ENCODE measurements at places on chromosomes 4 and X.
A peak's percentile ranks its signal among the peaks of the same experiment; 100 is the strongest.

DNA sequence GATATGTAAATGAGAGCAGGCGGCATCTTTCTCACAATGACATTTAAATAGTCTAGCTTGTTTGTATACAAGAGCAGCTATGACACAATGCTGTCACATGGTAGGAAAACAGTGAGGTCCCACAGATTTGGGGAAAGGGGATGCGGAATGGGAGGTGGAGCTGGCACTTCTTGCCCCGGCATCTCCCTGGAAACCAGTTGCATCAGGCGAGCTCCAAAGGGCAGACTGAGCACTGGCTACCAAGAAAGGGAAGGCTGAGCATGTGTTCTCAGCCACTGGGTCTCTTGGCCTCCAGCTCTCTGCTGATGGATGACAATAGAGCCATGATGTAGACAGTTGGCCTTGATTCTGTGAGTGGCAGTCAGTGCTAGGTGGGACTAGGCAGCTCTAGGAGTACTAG, 109.0 kb downstream of the UCHL1 start:
- ATAC-seq, result no peak

DNA sequence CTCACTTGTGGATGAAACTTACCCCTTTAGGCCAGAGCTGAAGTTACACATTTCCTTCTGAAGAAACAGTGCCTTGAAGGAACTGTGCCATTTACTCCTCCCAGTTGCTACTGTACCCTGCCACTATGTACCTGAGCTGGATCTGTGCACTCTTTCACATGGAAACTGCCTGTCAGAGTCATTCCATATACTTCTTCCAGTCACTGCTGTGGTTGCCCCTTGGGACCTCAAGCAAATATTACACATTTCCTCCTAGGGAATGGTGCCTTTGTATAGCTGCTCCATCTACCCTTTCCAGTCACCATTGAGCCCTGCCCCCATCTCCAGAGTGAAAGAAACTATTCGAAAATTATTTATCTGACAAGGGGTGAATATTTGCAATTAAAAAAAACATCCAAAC, 1328.3 kb downstream of the TECRL start:
- no peak for ATAC-seq

- ATAC-seq, result no peak
These were observed 41.6 kb downstream of the TRPC5OS start for GRCh38 chrX:111917591-111917990.

GRCh38 chrX:121389976-121390714, 342.7 kb downstream of the GLUD2 start:
- ATAC-seq, result no peak

GRCh38 chrX:55907968-55908607, 190.5 kb downstream of the RRAGB start:
- ATAC-seq, result peak; percentile 72

- no peak for ATAC-seq
These were observed 836 bp upstream of the PSAPL1 start for GRCh38 chr4:7435471-7436061.

- ATAC-seq, result no peak
These were observed 121.3 kb downstream of the PRDM5 start for GRCh38 chr4:120801137-120801758.

DNA sequence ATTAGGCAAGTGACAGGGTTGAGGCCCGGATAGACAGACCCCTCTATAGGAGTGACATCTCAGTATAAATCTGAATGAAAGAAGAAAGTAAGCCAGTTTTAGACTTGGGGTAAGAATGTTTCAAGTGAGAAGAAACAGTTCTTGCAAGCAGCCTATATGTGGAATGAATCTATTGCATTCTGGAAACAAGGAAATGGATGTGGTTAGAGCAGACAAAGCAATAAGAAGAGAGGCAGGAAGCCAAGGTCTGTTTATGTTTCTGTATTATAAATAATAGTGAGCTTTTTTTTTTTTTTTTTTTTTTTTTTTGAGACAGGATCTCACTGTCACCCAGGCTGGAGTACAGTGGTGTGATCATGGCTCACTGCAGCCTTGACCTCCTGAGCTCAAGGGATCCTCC, 255.8 kb downstream of the UNC5C start:
- ATAC-seq, result no peak

DNA sequence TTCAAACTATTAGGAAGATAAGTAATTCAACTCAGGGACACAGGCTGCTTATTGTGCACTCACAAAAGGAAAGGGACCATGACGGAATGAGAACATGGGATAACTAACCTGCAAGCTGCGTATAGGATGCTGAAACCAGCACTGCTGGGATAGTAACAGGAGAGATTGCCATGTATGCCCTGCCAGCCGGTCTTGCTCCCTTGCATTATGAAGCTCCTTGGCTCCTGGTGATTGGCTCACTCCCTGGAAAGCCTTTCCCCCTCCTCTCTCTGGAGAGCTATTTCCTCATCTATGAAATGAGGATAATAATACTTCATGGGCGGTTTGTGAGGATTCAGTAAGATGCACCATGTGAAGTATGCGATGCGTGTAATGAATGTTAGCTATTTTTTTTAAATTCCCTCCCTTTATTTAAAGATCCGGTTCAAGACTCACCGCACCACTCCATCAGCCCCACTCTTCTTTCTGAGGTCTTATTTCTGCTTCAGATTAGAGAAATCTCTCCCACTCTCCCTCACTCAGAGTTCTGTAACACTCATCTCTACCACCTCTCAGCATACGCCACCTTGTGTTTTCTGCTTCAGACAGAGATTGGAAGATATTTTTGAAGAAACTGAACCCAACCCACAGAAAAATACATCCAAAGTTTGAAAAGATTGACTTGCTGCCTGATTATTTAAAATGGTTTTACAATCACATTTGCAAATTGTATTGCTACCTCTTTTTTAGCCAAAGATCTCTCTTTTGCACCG, 18.4 kb downstream of the MSMO1 start:
- ATAC-seq, result no peak

DNA sequence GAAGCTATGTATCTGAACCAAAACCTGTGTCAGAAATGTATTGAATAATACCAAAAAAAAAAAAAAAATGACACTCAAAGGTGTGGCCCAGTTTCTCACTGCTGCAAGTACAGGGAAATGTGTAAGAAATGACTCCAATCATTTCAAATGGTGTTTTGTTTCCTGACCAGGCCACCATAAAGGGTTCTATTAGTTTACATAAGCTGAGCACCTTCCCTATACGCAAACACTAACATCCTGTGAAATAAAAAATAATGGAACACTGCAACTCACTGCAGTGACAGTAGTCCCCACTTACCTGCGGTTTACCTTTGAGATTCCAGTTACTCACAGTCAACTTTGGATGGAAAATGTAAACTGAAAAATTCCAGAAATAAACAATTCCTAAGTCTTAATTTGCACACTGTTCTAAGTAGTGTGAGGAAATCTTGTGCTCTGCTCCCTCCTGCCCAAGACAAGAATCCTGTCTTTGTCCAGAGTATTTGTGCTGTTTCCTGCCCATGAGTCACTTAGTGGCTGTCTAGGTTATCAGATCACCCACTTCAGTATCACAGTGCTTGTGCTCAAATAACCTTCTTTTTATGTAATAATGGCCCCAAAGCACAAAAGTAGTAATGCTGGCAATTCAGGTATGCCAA, 265.3 kb downstream of the RCHY1 start:
- ATAC-seq, result no peak

- no peak for ATAC-seq
These were observed 59.4 kb upstream of the H2AZ1 start for GRCh38 chr4:100009490-100009889.

DNA sequence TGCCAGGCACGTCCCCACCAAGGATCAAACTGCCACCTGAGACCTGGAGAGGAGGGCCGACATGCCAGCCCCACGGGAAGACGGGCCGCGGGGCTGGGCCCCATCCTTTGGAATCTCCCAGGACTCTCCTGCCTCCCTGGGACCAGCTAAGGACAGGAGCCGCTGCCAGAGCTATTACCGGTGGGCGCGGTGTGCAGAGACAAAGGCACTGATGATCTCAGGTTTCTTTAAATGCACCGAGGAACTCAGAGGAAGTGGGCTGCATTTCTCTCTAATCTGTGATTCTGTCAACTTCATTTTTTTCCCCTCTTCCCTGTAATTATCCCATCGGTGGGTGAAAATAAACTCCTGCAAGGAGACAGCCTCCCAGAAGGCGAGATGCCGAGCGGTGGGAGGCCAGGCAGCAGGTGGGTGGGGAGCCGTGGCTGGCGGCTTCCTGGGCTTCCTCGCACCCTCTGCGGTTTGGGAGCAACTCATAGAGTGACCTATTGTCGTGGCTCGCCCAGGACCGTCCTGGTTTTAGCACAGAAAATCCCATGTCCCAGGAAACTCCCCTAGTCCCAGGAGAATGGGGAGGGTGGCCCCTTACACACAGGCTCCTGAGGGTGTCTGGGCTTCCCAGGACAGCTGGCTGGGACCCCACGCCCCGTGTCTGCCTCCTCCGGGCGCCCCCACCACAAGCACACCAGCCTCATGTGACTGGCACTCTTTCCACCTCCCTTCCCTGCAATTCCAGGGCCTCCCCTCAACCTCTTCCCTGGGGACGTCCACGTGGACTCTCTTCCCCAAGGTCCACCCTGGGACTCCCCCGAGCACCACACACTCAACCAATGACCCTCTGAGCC, 62.3 kb upstream of the ADRA2C start:
- no peak for ATAC-seq

- no peak for ATAC-seq
These were observed 67.1 kb upstream of the HS3ST1 start for GRCh38 chr4:11495818-11496217.

DNA sequence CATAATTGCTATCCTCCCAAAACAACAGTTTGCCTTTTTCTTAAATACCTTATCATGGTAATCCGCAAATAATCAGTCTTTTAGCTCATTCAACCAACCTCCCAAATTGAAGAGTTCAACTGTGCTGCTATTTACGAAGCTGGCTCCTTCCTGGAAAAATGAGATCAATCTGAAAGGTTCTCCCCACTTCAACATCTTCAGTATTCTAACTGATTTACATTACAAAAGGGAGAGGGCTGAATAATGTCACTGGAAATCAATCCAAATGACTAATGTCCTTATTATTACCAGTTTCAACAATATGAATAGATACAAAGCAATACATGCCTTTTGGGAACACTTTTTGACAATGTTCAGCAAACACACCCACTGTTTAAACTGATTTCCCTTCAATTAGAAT, 86.2 kb downstream of the WNK3 start:
- ATAC-seq, result no peak

DNA sequence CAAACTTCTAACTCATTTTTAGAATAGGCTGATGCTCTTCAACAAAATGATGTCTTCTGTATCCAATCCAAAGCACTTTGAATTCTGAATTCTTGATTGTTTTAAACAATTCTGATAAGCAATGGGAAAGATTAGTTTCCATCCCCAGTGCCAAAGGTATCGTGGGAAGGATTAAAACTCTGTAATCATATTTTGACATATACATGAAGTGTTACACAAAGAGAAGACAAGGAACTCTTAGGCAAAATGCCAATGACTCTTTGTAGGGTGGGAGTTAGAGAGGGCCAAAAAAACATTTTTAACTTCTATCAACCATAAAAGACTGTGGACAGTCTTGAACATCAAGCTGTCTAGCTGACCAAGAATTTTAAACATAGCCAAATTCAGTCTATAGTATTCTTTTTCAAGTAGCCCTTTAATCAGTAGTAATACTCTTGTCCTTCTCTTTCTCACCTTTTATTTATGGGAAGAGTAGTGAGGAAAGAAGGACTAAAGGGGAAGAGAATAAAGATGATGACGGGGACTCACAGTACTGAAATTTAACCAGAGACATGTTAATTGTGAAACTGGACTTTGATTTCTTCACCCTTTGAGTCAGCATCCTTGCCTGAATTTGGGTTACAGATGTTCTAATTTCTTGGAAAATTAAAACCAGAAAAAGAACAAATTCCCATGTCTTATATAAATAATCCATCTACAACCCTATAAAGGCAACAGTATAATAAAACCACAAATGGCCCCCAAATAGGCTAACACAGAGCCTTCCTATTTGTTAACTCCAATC, 51.8 kb upstream of the VEGFD start:
- no peak for ATAC-seq
